Hepatocyte (in vitro differentiated cells): ENCODE measurements at places on chromosomes 3 and 15. TPM values are rescaled to one million over a fixed set of nuclear protein-coding genes. Genes with fewer than 3 reads are reported as not detected.

The GPX1 gene
- total RNA-seq, result 186 and 205 TPM in 2 replicates

The MYRIP gene
- 0.57 and 0.80 TPM in 2 replicates for total RNA-seq

The PDE8A gene
- total RNA-seq, result 25.6 and 26.0 TPM in 2 replicates

DNA sequence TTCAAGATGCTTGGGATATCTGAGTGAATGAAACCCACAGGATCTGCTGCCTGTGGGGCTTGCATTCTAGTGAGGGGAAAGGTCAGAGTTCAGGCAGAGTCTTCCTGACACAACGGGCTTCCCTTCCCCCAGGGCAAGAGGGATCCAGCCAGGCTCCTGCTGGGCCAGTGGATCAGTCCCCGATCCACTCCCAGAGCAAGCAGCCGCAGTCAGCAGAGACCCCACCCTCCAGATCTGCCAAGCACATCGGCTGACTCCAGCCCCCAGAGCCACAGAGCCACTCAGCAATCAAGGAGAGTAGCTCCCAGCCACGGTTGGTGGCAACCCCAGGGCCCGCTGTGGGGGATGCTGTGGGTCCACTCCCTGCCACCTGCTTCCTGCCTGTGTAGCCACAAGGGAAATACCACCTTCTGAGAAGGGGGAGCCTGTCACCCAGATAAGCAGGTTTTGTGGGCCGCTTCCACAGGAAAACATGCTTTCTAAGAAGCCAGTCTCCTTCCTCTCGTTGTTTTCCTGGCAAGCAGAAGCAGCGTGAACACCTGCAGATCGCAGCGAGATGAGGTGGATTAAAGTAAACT, 44.9 kb downstream of the CPN2 start:
- DNase-seq, result no peak

DNA sequence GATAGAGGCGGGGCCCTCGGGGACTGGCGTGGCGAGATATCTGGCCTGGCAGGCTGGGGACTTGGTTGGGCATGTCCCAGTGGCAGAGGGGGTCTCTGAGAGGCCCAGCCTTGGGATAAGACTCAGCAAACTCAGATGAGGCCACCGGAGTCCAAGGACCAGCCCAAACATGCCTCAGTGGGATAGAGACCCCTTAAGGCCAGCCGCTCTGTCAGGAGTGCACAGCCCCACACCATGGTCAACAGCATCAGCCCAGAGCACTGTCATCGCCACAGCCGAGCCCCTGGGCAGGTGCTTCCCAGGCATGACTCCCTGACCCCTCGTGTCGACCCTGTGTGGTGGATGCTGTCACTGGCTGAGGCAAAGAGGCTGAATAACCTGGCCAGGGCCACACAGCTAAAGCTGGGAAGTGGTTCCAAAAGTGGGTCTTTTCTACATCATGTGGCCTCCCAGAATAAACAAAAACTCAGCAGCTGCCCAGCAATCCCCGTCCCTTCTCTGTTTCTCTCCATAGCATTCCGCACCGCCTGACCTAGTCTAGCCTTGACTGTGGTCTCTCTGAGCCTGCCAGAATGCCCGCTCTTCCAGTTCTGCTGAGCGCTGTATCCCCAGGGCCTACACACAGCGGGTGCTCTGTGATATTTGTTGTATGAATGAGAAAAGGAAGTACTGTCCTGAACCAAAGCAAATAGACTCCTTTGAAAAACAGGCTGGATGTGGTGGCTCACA, 15.1 kb downstream of the CTSH start:
- no peak for DNase-seq
